ENCODE measurements at places on chromosomes 16 and 17.

DNA sequence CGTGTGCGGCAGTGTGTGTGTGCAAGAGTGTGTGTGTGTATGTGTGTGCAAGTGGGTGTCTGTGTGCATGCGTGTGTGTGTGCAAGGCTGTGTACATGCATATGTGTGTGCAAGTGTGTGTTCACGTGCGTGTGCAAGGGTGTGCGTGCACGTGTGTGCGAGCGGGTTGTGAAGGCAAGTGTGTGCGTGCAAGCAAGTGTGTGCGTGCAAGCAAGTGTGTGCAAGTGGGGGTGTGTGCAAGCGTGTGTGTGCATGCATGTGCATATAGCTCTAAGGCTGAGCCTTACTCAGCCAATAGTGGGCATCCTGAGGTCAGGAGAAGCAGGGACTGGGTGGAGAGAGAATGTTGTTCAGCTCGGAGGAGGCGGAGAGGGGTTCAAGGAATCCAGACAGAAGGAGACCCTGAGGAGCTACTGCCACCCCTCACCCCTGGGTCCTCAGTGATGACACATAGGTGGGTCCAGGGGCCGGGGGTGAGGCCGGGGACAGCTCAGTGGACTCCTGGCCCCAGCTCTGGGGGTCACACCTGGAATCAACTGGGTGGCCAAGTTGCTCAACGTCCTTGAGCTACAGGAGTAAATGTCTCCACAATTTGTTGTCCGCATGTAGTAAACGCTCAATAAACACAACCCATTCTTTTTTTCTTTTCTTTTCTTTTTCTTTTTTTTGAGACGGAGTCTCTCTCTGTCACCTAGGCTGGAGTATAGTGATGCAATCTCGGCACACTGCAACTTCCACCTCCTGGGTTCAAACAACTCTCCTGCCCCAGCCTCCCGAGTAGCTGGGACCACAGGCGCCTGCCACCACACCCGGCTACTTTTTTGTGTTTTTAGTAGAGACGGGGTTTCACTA lies 1.8 kb downstream of the PRR29 start:
- DNase-seq = no peak

- DNase-seq = no peak
These were observed 6.8 kb downstream of the AXIN2 start for GRCh38 chr17:65554553-65555223.

DNA sequence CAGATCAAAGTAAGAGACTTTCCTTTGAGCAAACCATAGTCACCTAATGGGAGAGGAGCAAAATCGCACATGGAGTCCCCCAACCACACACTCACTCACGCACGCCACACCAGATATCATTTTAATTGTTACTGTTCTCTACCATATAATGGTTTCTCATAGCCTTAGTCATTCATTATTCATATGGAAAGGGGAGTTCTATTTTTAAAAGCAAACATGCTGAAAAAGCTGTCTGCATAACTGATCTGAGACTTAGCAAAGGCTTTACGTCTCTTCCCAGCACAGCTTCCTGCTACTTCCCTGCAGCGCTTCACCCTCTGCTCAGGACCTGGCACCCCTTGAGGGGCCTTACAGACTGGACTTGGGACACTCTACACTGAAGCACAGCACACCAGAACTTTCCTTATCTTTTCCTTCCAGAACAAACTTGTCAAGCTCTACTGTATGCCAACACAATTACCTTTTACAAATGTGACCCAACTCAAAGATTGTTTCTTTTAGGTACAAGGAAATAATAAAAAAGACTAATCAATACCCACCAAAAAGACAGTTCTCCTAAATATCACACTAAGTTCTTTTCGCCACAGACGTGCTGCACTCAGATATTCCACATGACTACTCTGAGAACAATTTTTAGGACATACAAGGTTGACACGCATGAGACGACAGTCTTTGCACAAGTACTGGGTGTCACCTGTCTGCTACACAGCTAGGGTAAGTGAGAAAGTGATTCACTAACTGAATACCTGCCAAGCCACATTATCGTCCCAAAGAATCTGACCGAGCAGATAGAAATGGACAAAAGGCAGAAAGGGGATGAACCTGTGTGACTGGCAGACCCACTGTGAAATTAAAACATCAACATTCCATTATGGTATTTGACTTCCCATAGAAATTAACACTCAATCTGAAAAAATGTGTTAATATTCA lies 21.5 kb downstream of the SRP68 start:
- DNase-seq = no peak

DNA sequence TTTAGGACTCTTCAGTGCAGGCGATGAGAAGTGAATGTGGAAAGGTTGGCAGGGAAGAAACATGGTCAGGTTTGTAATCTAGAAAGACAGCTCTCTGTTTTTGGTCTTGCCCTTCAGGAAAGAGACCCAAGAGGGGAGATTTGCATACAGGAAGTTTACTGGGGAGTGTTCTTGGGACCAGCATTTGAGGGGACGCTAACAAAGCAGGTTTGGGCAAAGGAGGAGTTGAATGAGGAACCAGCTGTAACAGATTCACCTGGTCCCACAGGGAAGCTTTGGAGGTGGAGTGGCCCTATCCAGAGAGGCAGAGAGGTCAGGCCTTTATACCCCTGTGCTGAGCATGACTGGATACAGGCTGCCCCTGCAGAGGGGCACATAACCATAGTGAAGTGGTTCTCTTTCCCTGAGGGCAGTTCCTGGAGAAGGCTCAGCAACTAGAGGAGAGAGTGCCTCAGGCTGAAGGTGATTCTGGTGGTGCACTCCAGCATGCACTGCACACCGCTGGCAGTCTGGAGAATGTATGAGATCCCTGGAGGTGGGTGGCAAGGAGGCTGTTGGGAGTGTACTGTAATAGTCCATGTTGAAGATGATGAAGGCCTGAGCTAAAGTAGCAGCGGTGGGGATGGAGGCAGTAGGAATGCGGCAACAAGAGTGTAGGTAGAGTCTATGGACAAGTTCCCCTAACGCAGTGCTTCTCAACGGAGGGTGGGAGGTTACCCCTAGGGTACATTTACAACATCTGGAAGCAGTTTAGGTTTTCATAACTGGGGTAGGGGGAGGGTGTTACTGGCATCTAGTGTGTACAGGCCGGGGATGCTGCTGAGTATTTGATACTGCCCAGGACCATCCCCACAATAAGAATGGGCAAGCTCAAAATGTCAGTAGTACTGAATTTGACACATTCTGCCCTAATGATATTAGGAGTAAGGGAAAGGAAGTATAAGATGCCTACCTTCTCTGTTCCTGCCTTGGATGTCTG lies 37.2 kb downstream of the MAP2K6 start:
- no peak for DNase-seq

DNA sequence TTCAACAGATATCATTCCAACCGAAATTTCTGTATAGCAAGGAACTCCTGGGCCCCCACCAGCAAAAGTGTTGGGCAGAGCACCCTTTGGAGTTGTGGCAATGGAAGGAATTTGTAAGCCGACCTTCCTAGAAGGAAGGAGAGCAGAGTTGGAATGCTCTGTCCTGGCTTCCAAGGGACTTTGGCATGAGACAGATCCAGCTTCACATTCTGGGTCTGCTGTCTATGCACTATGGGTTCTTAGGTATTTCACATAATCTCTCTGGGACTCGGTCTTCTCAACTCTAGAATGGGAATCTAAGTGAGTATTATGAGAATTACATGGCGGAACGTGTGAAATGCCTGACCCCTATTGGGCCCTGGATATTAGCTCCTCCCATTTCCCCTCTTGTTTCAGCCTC lies 63.2 kb upstream of the MARCHF10 start:
- no peak for DNase-seq

DNA sequence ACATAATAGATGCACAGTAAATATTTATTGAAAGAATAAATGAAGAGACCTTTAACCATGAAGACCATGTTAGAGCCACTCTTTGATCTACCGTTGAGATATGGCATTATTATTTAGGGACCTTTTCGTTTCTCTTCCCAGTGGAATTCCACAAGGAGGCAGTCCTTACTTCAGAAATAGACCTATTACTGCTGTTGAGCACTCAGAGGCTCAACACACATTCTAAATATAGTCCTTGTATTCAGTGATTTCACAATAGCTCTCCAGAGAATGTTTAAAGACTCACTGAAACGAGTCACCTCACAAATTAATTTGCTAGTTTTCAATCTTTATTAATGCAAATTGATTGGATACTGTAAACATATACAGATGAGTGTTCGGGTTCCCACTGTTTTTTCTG lies 603.8 kb downstream of the CDH8 start:
- no peak for DNase-seq

- DNase-seq = no peak
These were observed 9.2 kb upstream of the SSTR2 start for GRCh38 chr17:73155410-73156165.

DNA sequence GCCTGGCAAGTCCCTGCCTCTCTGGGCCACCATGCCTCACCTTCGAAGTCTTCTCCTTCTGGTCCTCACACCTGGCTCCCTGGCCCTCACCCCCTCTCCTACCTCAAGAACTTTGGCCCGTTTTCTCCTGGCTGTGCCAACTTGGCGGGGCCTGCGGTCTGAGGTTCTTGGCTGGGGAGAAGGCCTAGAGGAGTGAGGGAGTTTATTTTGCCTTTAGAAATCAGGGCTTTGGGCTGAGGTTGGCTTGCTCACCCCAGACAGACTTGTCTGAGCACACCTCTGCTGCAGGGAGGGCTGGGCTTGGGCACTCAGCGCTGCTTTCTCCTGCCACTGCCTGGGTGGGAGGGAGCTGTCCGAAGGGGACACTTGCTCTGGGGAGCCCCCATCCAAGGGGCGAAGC lies 23.3 kb upstream of the TAC4 start:
- no peak for DNase-seq

DNA sequence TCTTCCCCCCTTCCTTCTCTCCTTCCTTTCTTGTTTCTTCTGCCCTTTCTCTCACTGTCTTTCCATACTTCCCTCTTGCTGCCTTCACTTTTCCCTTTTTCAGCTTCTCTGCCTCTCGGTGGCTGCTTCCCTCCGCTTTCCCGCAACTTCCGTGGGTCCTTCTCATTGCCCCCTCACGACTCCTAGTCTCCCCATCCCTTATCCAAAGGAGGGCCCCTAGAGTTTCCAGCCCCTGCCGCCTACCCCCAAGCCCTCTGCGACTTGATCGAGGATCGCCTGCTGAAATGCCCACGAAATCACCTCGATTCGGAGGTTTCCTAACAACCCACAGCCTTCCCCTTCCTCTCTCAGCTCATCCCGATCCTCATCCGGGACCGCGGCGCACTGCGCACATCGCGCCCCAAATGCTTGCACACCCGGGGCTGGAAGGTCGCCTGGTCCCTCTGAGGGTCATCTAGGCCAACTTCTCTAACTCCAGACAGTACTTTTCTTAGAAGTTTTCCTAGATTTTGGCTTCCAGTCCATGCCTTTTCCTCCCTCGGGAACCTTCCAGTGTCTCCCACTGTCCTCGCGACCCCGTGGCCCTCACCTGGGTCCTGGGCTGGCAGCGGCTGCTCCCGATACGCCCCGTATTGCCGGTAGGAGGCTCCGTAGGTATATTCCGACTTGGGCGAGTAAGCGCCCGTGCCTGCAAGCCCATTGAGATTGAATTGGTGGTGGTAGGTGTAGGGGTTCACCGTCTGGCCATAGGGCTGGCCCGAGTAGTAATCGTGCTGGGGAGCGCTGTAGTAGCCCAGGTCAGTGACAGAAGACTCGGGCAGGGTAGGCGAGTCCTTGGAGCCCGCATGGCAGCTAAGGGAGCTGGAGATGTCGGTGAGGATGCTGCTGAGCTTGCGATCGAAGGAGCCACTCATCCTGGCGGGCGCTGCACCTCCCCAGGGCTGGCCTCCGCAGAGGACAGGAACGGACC lies 654 bp downstream of the DLX3 start:
- DNase-seq = no peak

DNA sequence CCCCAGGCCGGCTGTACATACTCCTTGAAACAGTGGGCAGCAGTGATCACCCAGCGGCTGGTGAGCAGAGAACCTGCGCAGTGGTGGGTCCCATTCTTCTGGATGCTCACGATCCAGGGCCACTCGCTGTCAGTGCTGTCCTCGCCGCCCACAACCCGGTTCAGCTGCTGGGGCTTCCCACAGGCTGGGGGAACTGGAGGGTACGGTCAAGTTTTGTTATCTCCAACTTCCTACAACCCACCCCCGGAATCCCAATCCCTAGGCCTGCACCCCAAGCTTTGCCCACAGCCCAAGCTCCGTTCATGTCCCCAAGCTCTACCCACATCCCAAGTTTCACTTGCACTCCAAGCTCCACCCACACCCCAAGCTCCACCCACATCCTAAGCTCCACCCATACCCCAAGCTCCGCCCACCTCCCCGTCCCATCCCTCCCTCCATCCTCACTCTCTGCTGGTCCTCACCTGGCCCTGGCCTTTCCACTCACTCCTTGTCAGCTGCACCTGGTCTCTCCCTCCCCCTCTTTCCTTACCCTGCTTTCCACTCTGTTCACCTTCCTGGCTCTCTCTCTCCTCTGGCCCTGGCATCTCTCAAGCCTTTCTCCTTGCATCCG lies 1.8 kb downstream of the PRSS22 start:
- no peak for DNase-seq

GRCh38 chr16:57055671-57056070 lies 36.7 kb upstream of the CPNE2 start:
- no peak for DNase-seq

GRCh38 chr17:79840269-79840988 lies 1.2 kb upstream of the CBX4 start:
- no peak for DNase-seq

GRCh38 chr16:81142864-81143263 lies 46.7 kb upstream of the GCSH start:
- DNase-seq = no peak

DNA sequence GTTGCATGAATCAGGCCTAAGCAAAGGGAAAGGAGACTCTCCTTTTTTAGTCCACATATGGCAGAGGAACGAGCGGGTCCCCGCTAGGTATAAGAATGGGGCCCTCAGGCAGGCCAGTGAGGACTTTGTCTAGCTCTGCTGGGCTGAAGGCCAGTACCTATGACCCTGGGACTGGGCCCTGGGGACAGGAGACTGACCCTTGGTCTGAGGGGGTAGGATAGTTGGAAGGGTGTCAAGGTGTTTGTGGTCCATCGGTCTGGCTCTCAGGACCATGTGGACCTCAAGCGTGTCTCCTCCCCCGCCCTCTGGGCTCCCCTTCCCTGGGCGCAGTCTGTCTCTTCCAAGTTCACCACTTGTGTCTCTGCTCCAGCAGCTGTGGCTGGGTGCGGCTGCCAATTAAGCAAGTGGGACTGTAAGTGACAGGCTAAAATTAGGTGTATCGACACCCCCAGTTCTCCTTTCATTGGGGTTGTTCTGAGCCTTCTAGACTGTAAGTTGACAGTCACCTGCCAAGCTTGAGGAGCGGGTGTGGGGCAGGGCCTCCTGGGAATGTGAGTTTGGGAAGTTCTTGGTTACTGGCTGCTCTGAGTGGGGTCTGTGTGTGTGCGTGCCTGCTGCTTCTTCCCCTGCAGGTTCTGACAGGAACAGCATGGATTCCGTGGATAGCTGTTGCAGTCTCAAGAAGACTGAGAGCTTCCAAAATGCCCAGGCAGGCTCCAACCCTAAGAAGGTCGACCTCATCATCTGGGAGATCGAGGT lies 24.5 kb downstream of the AKAP1 start:
- DNase-seq = no peak

GRCh38 chr17:9845306-9845705 lies 19.6 kb downstream of the GLP2R start:
- DNase-seq = no peak

GRCh38 chr17:10126616-10127501 lies 71.5 kb downstream of the GAS7 start:
- no peak for DNase-seq

All from amygdala (tissue), 56 donors.